ENCODE measurements at places on chromosomes 13 and 19. TPM values are rescaled to one million over a fixed set of nuclear protein-coding genes. Genes with fewer than 3 reads are reported as not detected.

- DNase-seq, result no peak
Measured at GRCh38 chr19:43784981-43785808, 4.4 kb upstream of the KCNN4 start.

UBE2S gene
- total RNA-seq, result 31.2 TPM

GRCh38 chr19:29524201-29524911, 1.4 kb upstream of the VSTM2B start:
- DNase-seq, result no peak

- peak; percentile 60 for DNase-seq
Measured at GRCh38 chr19:3363841-3364500, 2.4 kb upstream of the NFIC start.

INSR gene
- total RNA-seq, result 73.5 TPM

ENOX1 gene
- total RNA-seq, result 6.1 TPM

- DNase-seq, result peak; percentile 27
Measured at GRCh38 chr13:62357887-62358645, 942.4 kb upstream of the PCDH20 start.

TMPRSS9 gene
- not detected for total RNA-seq
